ENCODE measurements at places on chromosomes 1 and 21. TPM values are rescaled to one million over a fixed set of nuclear protein-coding genes. Genes with fewer than 3 reads are reported as not detected.

- DNase-seq, result no peak
Measured at GRCh38 chr21:17519965-17520609, 7.2 kb downstream of the CXADR start.

- DNase-seq, result no peak
Measured at GRCh38 chr1:88441022-88441421, 243.1 kb upstream of the PKN2 start.

DNA sequence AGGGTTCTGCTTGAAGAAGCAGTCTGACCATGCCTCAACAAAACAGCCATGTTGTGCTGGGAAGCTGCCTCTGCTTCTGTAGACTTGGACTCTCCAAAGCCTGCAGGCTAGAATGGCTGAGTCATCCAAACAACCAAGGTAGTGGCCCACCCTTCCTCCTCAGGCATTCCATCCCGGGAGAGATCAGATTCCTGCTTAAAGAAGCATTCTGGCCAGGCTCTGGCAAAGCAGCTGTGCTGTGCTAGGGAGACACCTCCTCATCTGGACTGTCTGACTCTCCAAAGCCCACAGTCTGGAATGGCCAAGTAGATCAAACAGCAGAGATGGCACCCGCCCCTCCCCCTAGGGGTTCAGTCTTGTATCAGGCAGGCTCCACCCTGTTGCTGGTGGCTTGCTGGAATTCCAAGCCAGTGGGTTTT is 38.3 kb upstream of the F3 start:
- peak; percentile 83 for DNase-seq

GRCh38 chr1:66731170-66731865 is 20.9 kb upstream of the DYNLT5 start:
- DNase-seq, result no peak

The KNCN gene
- polyA plus RNA-seq, result not detected

The SPAG17 gene
- 0.13 TPM for polyA plus RNA-seq
